ENCODE measurements at places on chromosomes 6 and 20.
A peak's percentile ranks its signal among the peaks of the same experiment; 100 is the strongest.

DNA sequence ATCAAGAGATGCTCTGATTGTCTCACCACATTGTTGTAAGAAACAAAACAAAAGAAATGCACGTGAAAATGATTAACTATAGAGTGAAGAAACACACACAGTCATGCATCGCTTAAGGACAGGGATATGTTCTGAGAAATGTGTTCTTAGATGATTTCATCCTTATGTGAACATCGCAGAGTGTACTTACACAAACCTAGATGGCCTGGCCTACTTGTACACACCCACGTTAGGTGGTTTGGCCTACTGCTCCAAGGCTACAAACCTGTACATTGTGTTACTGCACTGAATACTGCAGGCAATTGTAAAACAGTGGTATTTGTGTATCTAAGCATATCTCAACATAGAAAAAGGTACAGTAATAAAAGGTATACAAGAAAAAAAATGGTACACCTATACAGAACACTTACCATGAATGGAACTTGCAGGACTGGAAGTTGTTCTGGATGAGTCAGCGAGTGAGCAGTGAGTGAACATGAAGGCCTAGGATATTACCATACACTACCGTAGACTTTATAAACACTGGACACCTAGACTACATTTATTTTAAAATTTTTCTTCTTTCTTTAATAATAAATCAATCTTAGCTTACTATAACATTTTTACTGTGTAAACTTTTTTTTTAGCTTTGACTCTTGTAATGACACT, 48.6 kb downstream of the FKBP5 start:
- peak; percentile 23 for DNase-seq

DNA sequence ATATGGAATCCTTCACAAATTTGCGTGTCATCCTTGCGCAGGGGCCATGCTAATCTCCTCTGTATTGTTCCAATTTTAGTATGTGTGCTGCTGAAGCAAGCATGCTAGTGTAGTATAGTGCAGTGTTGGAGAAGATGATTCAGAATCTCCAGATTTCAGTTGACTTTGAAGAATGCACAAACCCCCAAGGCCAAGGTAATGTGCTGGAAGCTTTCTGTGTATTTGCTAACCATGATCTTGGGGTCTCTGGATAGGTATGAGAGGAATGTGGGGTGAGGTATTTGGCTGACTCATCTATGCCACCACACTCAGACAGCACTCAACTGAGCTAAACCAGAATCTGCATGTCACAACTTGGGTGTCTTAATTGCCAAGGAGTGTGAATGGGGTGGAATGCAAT, 42.6 kb upstream of the DEK start:
- DNase-seq, result peak; percentile 98

- DNase-seq, result no peak
Observed at GRCh38 chr6:34022873-34023255, 123.0 kb downstream of the GRM4 start.

DNA sequence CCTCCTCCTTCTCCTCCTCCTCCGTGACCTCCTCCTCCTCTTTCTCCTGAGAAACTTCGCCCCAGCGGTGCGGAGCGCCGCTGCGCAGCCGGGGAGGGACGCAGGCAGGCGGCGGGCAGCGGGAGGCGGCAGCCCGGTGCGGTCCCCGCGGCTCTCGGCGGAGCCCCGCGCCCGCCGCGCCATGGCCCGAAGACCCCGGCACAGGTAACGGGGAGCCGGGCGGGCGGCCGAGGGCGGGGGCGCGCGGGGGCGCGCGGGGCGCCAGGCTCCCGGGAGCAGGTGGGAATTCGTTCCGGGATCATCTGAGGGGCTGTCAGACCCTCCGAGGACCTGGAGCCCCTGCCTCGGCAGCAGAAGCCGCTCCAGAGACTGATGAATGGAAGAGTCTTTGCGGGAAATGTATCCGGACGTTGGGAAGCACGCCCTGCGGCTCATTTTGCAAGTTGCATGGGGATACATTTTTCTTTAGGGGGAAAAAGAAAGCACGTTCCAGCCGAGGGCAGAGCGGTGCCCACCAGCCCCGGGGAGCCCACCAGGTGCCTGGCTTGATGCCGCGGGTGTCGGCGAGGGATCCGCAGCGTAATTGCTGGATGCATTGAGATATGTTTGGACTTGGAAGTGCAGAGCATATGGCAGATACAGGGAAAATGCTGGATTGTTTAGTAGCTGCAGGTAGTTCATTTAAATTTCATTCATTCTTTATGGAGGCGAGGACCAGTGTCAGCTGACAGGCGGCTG, 394 bp downstream of the MYB start:
- DNase-seq, result no peak

- DNase-seq, result no peak
Observed at GRCh38 chr6:39428152-39428551, 105.7 kb upstream of the KCNK16 start.
